HFF-Myc (cell line): ENCODE measurements at places on chromosomes 1 and 21.

DNA sequence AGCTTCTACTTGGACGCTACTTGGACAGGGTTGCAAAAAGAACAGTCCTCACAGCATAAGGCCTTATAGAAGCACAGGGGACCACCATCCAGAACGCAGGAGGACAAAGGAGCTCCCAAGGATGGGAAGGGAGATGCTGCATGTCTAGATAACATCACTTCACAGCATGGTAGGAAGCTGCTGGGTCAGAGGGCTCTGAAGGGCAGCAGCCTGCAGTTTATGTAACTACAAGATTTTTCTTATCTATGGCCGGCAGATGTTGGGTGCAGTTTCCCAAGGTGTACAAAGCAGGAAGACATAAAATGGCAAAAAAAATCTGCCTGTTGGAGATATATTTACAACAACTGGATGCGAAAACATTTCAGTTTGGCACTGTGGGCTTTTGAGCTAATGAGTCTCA, 45.3 kb upstream of the SLC5A9 start:
- DNase-seq, result no peak

DNA sequence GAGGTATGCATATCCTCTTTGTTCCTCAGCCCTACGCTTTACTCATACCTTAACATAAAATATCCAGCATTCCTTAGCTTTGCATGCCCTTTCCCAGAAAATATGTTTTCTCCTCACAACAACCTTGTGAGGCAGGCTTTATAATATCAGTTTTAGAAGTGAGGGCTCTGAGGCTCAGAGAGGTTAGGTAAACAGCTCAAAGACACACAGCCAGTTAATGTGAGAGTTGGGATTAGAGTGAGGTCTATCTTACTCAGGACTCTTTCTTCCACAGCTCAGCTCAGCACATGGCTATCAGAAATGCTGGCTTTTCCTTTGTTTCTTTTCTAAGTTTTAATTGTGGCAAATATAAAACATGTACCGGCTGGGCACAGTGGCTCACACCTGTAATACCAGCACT, 27.9 kb downstream of the CSF1 start:
- no peak for DNase-seq

- DNase-seq, result no peak
Measured at GRCh38 chr1:246508897-246509688, 2.0 kb upstream of the SMYD3 start.

- peak; percentile 10 for DNase-seq
Measured at GRCh38 chr1:88847643-88848042, 43.7 kb downstream of the GTF2B start.

DNA sequence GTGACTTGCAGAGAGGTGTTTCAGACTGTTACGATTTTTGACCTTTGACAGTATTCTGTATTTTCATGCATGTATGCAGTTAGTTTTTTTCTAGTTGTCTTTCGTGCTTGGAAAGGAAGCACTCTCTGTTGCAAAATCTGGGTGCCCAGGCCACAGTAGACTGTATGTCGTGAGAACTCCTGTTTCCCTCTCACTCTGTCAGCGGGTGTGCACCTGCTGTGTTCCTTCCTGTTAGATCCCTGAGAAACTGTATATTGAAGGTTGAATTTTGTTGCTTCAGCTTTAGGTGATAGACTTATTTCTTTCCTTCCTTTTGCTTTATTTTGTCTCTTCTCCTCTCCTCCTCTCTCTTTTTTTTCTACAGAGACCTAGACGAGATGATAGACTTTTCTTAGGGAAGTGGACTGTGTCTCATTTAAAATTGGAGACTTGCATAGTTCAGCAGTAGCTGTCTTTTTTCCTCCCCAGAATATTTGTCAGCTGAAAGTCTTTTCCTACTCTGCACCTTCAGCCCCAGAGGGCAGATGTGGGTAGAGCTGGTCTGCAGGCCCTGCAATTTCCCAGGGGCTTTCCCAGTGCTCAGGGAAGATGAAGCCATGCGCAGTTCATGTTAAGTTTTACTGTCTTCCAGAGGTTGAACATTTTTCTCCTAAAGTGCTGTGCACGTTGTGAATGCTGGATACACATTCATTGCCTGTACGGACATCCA, 1.4 kb downstream of the TRAPPC10 start:
- DNase-seq, result no peak

DNA sequence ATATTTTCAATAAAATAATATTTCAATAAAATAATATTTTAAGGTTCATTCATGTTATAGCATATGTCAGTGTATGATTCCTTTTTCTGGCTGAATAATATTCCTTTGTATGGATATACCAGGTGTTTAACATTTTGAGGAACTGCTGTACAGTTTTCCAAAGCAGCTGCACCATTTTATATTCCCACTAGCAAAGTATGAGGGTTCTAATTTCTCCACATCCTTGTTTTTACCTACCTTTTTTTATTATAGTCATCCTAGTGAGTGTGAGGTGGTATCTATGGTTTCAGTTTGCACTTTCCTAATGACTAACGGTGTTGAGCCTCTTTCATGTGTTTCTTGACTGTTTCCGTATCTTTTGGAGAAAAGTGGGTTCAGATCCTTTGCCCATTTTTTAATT, 5.2 kb downstream of the DEGS1 start:
- no peak for DNase-seq

GRCh38 chr1:54884768-54885167, 2.2 kb downstream of the DHCR24 start:
- DNase-seq, result no peak

GRCh38 chr1:41315146-41315822, 46.0 kb upstream of the FOXO6 start:
- no peak for DNase-seq

GRCh38 chr1:13801655-13802486, 101.9 kb downstream of the PRDM2 start:
- no peak for DNase-seq

GRCh38 chr1:166925810-166926478, 49.4 kb downstream of the ILDR2 start:
- DNase-seq, result no peak
